ENCODE measurements at places on chromosomes 4 and X.

GRCh38 chr4:139196462-139196861 lies 19.4 kb upstream of the ELF2 start:
- no peak for DNase-seq

GRCh38 chr4:101037938-101038413 lies 309.4 kb downstream of the PPP3CA start:
- DNase-seq: no peak

- DNase-seq: no peak
These were observed 109.8 kb upstream of the APOOL start for GRCh38 chrX:84893897-84894296.

GRCh38 chr4:78058591-78059523 lies 1.7 kb downstream of the FRAS1 start:
- DNase-seq: peak; percentile 48

DNA sequence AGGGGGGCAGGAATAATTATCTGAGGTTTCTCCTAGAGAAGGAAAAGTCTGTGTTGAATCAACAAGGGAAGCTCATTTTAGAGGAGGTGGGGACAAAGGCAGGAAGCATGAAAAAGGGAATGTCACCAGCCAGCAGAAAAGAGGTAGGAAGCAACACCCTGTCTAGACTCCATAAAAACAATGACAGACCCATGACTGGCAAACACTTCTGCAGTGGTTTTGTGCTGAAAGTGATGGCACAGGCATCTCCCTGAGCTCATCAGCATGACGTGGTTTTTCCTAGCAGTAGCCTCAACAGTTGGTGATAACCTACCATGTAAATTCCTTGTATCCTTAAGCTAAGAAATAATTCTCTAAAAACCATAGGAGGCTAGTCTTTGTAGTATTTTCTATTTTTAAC lies 110.7 kb upstream of the GALNT7 start:
- no peak for DNase-seq

- DNase-seq: no peak
These were observed 319.7 kb downstream of the PCDH18 start for GRCh38 chr4:137212601-137213000.

- no peak for DNase-seq
These were observed 21.2 kb upstream of the SYNPO2 start for GRCh38 chr4:118867311-118868067.

GRCh38 chr4:157992948-157993839 lies 179.6 kb downstream of the GASK1B start:
- no peak for DNase-seq

- no peak for DNase-seq
These were observed 248.6 kb downstream of the ADAMTS3 start for GRCh38 chr4:72320223-72320948.

GRCh38 chr4:68021185-68021584 lies 57.9 kb upstream of the TMPRSS11A start:
- DNase-seq: no peak

DNA sequence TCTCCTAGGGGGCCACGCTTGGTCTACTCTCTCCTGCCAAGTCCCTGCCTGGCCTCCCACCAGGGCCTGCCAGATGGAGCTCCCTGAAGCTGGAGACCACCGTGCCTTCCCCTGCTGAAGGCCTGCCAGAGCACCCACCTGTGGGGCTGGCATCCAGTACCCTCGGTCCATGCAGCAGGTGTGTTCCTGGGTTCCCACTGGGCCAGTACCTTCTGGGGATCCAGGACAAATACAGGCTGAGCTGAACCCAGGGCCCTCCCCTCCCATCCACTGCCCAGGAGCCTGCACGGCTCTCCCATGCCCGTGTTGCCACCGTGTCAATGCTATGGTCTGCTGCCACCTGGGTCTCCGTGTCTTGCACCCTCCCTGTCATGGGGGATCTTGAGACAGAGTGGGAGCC lies 68.8 kb downstream of the ABLIM2 start:
- DNase-seq: no peak

GRCh38 chr4:143617994-143618679 lies 82.3 kb downstream of the FREM3 start:
- no peak for DNase-seq

- DNase-seq: no peak
These were observed 41.7 kb downstream of the RBM46 start for GRCh38 chr4:154822775-154823174.

- no peak for DNase-seq
These were observed 97.1 kb downstream of the REELD1 start for GRCh38 chr4:146311238-146311970.

- no peak for DNase-seq
These were observed 51.7 kb upstream of the AFF2 start for GRCh38 chrX:148448686-148449085.

GRCh38 chrX:42530027-42530426 lies 247.9 kb downstream of the PPP1R2C start:
- DNase-seq: no peak

GRCh38 chr4:170776983-170777382 lies 687.2 kb upstream of the AADAT start:
- no peak for DNase-seq

DNA sequence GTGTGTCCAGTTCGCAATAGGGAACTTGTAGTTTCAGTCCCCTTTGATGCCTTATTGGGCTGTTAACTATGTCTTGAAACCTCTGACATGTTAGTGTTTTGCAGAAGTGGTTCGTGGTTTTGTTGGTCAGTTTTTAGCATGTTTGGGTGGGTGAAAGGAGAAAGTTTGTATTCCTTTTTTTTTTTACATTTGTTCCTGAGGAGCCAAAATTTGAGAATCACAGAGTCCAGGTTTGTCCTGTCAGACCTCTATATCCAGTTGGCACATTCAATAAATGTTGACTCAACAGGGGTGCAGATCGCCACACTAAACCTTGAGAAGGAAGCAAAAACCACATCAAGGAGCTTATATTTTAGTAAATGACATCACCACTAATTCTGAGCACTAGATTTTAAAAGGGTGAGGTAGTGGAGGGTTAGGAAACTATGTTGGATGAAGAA lies 26.2 kb downstream of the DLG3 start:
- DNase-seq: no peak

- DNase-seq: no peak
These were observed 6.5 kb upstream of the CRMP1 start for GRCh38 chr4:5899396-5899795.

GRCh38 chr4:62814510-62815047 lies 1594.7 kb downstream of the TECRL start:
- DNase-seq: no peak

DNA sequence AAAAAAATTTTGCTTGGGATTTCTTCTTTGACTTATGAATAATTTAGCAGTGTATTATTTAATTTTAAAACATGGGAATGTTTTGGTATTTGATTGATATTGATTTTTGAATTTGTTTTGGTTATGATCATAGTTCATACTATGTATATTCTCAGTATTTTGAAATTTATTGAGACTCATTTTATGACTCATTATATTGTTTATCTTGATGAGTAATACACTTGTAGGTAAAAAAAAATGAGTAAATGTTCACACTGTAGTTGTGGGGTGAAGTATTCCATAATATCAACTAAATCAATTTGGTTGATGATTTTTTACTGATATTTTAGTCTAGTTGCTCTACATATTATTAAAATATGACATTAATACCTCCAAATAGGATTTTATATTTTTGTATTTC lies 1142.2 kb downstream of the ADGRL3 start:
- no peak for DNase-seq

- no peak for DNase-seq
These were observed 427.9 kb upstream of the SLIT2 start for GRCh38 chr4:19823781-19824180.

GRCh38 chr4:45324455-45325417 lies 598.4 kb upstream of the GNPDA2 start:
- DNase-seq: no peak

DNA sequence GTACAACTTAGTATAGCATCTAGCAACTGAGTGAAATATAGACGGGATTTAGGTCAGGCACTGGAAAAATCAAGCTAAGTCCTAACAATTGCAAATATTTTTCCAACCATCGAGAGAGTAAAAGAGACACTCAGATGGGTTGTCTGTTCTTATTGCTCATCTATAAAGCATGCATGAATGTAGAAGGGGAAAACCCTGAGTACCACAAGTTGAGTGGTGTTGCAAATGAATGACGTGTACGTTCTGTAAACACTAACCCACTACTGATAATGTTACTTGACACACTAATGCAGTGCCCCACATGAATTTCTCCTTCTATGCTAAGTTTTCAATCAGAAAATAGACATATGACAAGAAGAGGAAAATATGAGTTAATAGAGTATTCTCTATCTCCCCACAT lies 211.2 kb downstream of the COX18 start:
- no peak for DNase-seq

DNA sequence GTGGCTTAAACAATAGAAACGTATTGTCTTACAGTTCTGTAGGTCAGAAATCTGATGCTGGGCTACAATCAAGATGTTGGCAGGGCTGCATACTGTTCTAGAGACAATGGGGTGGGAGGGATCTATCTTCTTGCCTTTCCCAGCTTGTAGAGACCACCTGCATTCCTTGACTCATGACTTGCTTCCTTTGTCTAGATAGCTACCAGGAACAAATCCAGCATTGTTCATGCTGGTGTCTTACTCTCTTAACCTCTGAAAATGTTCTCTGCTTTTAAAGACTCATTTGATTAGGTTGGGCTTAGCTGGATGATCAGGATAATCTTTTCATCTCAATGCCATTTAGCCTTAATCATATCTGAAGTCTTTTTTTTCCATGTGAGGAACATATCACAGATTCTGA lies 169.0 kb downstream of the ZNF330 start:
- no peak for DNase-seq

DNA sequence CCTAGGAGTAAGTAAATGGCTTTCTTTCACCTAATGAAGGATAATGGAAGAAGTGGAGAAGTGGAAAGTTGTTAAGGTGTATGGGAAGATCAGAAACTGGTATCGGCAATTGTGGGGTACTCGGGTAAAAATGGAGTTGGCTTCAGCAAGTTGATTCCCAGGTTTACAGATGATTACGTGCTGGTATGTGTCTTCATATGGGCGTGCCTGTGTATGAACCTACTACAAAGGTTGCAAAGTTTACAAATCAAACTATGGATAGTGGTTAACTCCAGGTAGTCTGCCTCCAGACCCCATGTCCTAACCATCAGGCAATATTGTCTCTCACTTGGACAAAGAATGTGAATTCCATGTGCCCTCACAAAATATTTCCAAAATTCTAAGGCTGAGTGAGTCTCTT lies 773 bp downstream of the TLR3 start:
- no peak for DNase-seq

Measured in progenitor cell of endocrine pancreas (in vitro differentiated cells).